ENCODE measurements at places on chromosomes 2 and 18. TPM values are rescaled to one million over a fixed set of nuclear protein-coding genes. Genes with fewer than 3 reads are reported as not detected.

Gene ALPI
- total RNA-seq: not detected

Gene RGPD4
- total RNA-seq: not detected

Gene FOXD4L1
- total RNA-seq: 0.17 TPM

Gene TNFAIP6
- total RNA-seq: not detected

Gene CD207
- total RNA-seq: not detected

Gene HOXD4
- total RNA-seq: not detected

Gene PRSS56
- not detected for total RNA-seq

Gene RND3
- total RNA-seq: not detected

Gene VPS4B
- total RNA-seq: 62.1 TPM

Gene SFXN5
- 14.1 TPM for total RNA-seq

Gene NT5DC4
- not detected for total RNA-seq

Gene PKDCC
- total RNA-seq: not detected

Gene AQP4
- total RNA-seq: not detected

Gene DSC2
- not detected for total RNA-seq

Gene CPLX4
- total RNA-seq: not detected

Gene PSD4
- 278 TPM for total RNA-seq

Gene SERPINB10
- not detected for total RNA-seq

Gene SRBD1
- total RNA-seq: 18.9 TPM

Gene PROM2
- total RNA-seq: 1.4 TPM

Gene IKZF2
- total RNA-seq: 1.9 TPM

Gene CFAP221
- not detected for total RNA-seq

Gene TNFRSF11A
- total RNA-seq: 16.4 TPM

Gene ALPP
- total RNA-seq: not detected

Gene RIT2
- total RNA-seq: not detected

Gene HSBP1L1
- total RNA-seq: 6.8 TPM

Gene POTEC
- not detected for total RNA-seq

Gene LRATD1
- total RNA-seq: not detected

Gene KATNAL2
- not detected for total RNA-seq

Gene EPB41L5
- 2.2 TPM for total RNA-seq

Gene OTOF
- 7.2 TPM for total RNA-seq

Gene NRBP1
- 94.7 TPM for total RNA-seq

Gene DHRS9
- total RNA-seq: 4.5 TPM

Gene SPAG16
- total RNA-seq: 7.2 TPM

Gene KRTCAP3
- total RNA-seq: 4.6 TPM

Gene C2orf78
- total RNA-seq: 0.07 TPM

Gene DSG4
- not detected for total RNA-seq
